ENCODE measurements at places on chromosomes 3 and 15. TPM values are rescaled to one million over a fixed set of nuclear protein-coding genes. Genes with fewer than 3 reads are reported as not detected.

The REC114 gene
- polyA plus RNA-seq = not detected

The THUMPD3 gene
- 16.9 TPM for polyA plus RNA-seq

The SLC6A1 gene
- polyA plus RNA-seq = 0.50 TPM

The ACP3 gene
- polyA plus RNA-seq = not detected

The SKOR1 gene
- polyA plus RNA-seq = 1.0 TPM

The PRICKLE2 gene
- 2.1 TPM for polyA plus RNA-seq

The RARB gene
- 1.6 TPM for polyA plus RNA-seq

The FANCD2OS gene
- not detected for polyA plus RNA-seq

The PARP15 gene
- polyA plus RNA-seq = 0.13 TPM

The CPNE4 gene
- 2.2 TPM for polyA plus RNA-seq

The CNTN4 gene
- polyA plus RNA-seq = 15.8 TPM

The TMEM158 gene
- 0.88 TPM for polyA plus RNA-seq

GRCh38 chr15:54519577-54519976 is 541.3 kb downstream of the UNC13C start:
- H3K36me3 ChIP-seq = no peaks in the 10 kb centered on the region
- DNase-seq = no peak
- H3K4me3 ChIP-seq = no peak overlapping the region
- no peaks in the 10 kb centered on the region for H3K27me3 ChIP-seq

DNA sequence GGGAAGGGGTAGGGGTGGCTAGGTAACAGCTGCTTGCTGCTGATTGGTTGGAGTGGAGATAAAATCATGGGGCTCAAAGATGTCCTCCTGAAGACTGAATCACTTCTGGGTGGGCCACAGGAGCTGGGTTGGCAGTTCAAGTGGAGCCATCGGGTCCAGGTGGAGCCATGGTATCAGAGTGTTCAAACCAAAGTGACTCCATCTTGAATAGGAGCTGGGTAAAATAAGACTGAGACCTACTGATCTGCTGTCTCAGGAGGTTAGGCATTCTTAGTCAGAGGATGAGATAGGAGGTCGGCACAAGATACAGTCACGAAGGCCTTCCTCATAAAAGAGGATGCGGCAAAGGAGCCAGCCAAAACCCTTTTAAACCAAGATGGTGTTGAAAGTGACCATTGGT is 96.5 kb downstream of the RTP4 start:
- no peak overlapping the region for H3K27ac ChIP-seq
- H3K36me3 ChIP-seq = no peaks in the 10 kb centered on the region

DNA sequence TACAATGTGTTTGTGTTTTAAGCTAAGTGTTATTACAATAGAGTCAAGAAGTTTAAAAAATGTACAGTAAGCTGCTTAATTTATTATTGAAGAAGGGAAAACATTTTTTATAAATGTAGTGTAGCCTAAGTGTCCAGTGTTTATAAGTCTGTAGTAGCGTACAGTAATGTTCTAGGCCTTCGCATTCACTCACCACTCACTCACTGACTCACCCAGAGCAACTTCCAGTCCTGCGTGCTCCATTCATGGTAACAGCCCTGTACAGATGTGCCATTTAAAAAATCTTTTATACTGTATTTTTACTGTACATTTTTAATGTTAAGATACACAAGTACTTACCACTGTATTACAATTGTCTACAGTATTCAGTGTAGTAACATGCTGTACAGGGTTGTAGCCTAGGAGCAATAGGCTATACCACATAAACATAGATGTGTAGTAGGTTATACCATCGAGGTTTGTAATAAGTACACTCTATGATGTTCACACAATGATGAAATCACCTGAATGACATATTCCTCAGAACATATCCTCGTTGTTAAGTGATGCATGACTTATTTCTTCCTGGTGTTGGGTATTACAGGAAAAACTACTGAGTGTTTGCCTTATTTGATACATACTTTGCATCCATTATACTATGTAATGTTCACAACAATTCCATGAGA is 156.6 kb upstream of the NUDT16 start:
- no peak overlapping the region for H3K27ac ChIP-seq
- H3K27me3 ChIP-seq = no peaks in the 10 kb centered on the region
- DNase-seq = no peak
- peaks cover 2% of the 10 kb centered on the region for H3K36me3 ChIP-seq
- H3K4me1 ChIP-seq = no peaks in the 10 kb centered on the region

DNA sequence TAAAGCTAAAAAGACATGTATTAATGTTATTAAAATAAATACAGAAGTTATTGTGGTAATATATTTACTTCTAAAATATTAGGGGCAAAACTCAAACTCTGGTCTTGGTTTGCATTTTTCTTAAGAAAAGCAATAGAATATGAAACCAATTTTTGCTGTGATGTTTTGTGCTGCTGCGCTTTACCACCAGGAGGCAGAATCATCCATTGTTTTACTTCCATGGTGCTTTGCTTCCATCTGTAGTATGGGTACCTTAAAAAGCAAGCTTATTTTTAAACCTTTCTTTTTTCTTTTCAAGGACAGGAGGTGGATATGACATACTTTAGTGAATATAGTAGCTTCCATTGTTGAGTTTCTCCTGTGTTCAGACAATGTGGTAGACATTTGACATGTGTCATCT is 46.6 kb upstream of the MRPL3 start:
- no peak for DNase-seq
- no peak overlapping the region for H3K4me3 ChIP-seq
- H3K4me1 ChIP-seq = no peaks in the 10 kb centered on the region
- peaks cover 2% of the 10 kb centered on the region for H3K36me3 ChIP-seq

GRCh38 chr3:63624941-63625560 is 27.4 kb upstream of the SNTN start:
- no peaks in the 10 kb centered on the region for H3K36me3 ChIP-seq
- no peaks in the 10 kb centered on the region for H3K4me1 ChIP-seq
- DNase-seq = no peak
- no peaks in the 10 kb centered on the region for H3K27me3 ChIP-seq
- no peak overlapping the region for H3K4me3 ChIP-seq

GRCh38 chr15:59885832-59886231 is 118.3 kb upstream of the FOXB1 start:
- H3K4me3 ChIP-seq = no peak overlapping the region
- no peak for DNase-seq
- H3K27ac ChIP-seq = no peak overlapping the region

DNA sequence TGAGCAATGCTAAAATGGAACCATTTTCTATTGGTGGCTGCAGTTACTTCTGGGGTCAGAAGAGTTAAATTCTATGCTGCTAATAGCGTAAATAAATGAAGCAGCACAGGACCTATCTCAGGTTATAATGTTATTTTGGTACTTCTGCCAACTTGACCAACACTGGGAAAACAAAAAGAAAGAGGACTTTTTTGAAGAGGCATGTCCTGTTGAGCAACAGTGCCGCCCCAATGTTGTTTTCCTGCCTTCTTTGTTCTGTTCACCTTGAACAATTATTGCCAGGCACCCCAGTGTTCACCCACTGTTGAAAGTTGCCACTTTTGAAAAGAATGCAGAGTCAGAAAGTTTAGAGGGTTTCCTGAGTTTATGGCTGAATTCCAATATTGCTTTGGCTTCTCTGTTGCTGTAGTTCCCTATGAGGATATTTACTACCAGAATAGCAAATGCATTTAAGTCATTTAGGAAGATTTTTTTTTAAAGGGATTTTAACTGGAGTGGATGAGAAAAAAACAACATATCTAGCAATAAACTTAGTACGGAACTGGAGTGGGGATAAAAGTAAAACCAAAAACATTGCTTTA is 679.0 kb upstream of the DPPA4 start:
- no peaks in the 10 kb centered on the region for H3K27me3 ChIP-seq
- H3K4me3 ChIP-seq = no peak overlapping the region
- no peaks in the 10 kb centered on the region for H3K36me3 ChIP-seq
- peaks cover 1% of the 10 kb centered on the region for H3K4me1 ChIP-seq

GRCh38 chr15:38687340-38687739 is 122.7 kb upstream of the RASGRP1 start:
- H3K36me3 ChIP-seq = no peaks in the 10 kb centered on the region
- H3K4me3 ChIP-seq = no peak overlapping the region
- H3K27ac ChIP-seq = no peak overlapping the region
- no peaks in the 10 kb centered on the region for H3K4me1 ChIP-seq

DNA sequence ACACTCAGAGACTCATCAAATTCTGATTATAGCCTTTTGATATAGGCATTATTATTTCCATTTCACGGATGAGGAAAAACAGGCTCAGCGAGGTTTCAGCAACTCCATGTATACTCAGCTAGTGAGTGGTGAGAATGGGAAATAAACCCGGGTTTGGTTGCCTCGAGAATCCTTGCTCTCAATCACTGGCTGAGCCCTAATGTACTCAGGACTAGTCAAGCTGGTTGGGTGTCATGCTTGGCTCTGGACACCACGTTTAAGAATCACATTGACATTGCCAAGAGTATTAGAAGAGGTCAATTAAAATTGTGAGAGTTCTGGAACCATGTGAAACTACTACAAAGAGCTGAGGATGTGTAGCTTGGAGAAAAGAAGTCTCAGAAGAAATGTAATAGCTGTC is 444.5 kb downstream of the MFSD1 start:
- H3K27me3 ChIP-seq = no peaks in the 10 kb centered on the region
- H3K27ac ChIP-seq = no peak overlapping the region
- DNase-seq = no peak
- H3K4me1 ChIP-seq = no peaks in the 10 kb centered on the region
- no peak overlapping the region for H3K4me3 ChIP-seq

DNA sequence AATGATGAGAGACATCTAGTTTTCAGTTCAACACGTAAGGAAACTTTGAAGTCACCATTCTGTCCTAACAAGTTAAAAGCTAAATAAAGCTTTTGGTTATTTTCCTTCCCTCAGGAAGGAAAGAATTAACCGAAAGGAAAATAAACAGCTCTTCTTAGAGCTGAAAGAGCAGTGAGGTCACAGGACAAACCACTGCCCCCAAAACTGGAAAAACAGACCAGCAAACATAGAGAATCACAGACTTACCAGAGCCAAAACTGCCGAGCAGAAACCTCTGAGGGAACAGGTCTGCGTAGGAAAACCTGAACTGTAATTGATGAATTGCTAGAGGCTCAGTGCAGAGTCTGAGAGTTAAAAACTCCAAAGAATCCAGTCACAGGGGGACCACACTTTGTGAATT is 14.7 kb downstream of the USP50 start:
- no peaks in the 10 kb centered on the region for H3K36me3 ChIP-seq
- no peak overlapping the region for H3K4me3 ChIP-seq
- DNase-seq = no peak
- H3K4me1 ChIP-seq = no peaks in the 10 kb centered on the region

- no peaks in the 10 kb centered on the region for H3K27me3 ChIP-seq
- H3K27ac ChIP-seq = no peak overlapping the region
- peak overlapping the region; percentile 67 for H3K4me3 ChIP-seq
Measured at GRCh38 chr3:50320853-50321335, 1.7 kb downstream of the HYAL2 start.

- peak; percentile 71 for DNase-seq
- H3K27ac ChIP-seq = peak overlapping the region; percentile 55
- no peak overlapping the region for H3K4me3 ChIP-seq
- no peaks in the 10 kb centered on the region for H3K4me1 ChIP-seq
- H3K36me3 ChIP-seq = no peaks in the 10 kb centered on the region
Measured at GRCh38 chr3:190076601-190077394, 43.9 kb downstream of the P3H2 start.

GRCh38 chr3:88584451-88584850 is 434.7 kb downstream of the C3orf38 start:
- no peaks in the 10 kb centered on the region for H3K36me3 ChIP-seq
- H3K27ac ChIP-seq = no peak overlapping the region
- H3K27me3 ChIP-seq = no peaks in the 10 kb centered on the region
- H3K4me1 ChIP-seq = no peaks in the 10 kb centered on the region

DNA sequence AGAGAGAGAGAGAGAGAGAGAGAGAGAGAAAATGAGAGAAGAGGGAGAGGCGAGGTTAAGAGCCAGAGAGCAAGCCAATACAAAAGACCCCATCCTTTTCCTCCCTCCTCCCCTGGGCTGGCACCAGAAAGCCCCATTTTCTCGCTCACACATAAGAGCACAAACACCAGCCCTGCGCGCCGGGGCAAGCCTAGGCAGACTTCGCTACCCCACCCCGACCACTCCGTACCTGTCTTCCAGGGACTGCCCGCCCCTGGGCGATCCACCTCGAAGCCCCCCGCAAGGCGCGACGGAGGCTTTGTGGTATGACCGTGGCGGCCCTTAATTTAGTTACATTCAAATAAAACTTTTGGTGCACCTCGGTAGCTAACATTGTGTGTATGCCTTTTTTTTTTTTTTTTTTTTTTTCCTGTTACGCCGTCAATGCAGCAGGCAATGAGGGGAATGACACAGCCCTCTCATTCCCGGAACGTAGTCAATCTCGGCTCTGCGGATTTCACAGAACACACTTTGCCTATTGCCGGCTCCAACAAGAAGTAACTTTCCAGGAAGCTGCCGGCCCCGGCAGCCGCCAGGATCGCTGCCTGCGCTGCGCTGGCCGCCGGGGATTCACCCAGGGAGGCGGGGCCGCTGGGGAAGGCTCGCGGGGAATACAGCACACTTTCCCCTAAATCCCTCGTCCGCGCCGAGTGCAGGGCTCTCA is 7.7 kb downstream of the BCL6 start:
- peak overlapping the region; percentile 19 for H3K4me3 ChIP-seq
- no peak overlapping the region for H3K27ac ChIP-seq
- peaks cover 3% of the 10 kb centered on the region for H3K4me1 ChIP-seq
- H3K36me3 ChIP-seq = peaks cover 4% of the 10 kb centered on the region

GRCh38 chr3:170277833-170278580 is 55.8 kb downstream of the PRKCI start:
- no peaks in the 10 kb centered on the region for H3K36me3 ChIP-seq
- no peak overlapping the region for H3K4me3 ChIP-seq
- no peak for DNase-seq
- H3K4me1 ChIP-seq = no peaks in the 10 kb centered on the region
- H3K27me3 ChIP-seq = no peaks in the 10 kb centered on the region

GRCh38 chr3:138937690-138938055 is 9.3 kb downstream of the FOXL2 start:
- H3K4me1 ChIP-seq = no peaks in the 10 kb centered on the region
- no peak for DNase-seq
- H3K27me3 ChIP-seq = peaks cover 2% of the 10 kb centered on the region

DNA sequence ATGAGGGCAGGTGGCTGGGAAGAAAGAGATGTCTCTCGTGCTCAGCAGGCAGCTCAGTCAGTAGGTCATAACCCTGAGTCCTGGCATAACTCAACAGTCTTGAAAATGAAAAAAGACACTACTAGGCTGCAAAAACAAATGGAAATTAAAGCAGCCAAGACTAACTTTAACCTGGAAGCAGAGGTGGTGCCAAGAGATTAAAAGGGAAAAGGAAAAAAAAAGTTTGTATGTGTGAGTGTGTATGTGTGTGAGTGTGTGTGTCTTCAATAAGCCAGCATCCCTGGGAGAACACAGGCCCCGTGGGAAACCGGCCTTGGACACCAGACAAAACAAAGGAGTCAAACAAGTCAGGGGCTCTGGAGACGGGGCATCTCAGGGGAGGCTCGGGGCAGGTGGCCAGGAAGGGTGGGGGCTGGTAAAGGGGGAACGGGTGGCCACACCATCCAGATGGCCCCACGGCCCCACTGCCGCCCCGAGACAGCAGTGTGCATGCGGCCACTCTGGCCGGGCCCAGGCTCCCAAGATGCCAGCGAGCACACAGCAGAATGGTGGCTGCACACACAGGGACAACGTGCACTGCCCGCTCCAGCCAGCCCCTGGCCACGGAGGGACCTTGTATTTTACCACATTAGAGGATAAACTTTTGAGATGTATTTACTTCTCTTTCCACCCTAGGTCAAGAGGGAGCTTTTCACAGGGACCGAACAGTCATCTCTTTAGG is 23.8 kb downstream of the CYFIP1 start:
- peak overlapping the region; percentile 61 for H3K27ac ChIP-seq
- H3K36me3 ChIP-seq = no peaks in the 10 kb centered on the region
- peaks cover 3% of the 10 kb centered on the region for H3K4me1 ChIP-seq
- peak; percentile 86 for DNase-seq
